Omental fat pad (tissue), 4 donors: ENCODE measurements at places on chromosomes 7 and 10. TPM values are rescaled to one million over a fixed set of nuclear protein-coding genes. Genes with fewer than 3 reads are reported as not detected.

Gene GIMAP1
- 2.1 TPM for total RNA-seq

Gene SLC39A12
- 0.47 TPM for total RNA-seq

Gene EGFR
- total RNA-seq = 124 TPM

Gene HHEX
- 9.8 TPM for total RNA-seq

Gene HOXA6
- total RNA-seq = 9.0 TPM

Gene PCGF5
- 31.9 TPM for total RNA-seq

Gene GDF10
- 0.75 TPM for total RNA-seq

Gene EZH2
- 2.6 TPM for total RNA-seq

Gene MET
- 36.9 TPM for total RNA-seq

Gene CALHM1
- total RNA-seq = not detected

Gene FAM25G
- not detected for total RNA-seq

Gene GPNMB
- total RNA-seq = 91.3 TPM

Gene DHTKD1
- total RNA-seq = 18.3 TPM

Gene GALNT17
- total RNA-seq = 3.6 TPM

Gene IDI2
- not detected for total RNA-seq

Gene MBLAC1
- total RNA-seq = 1.3 TPM

Gene ENTPD1
- total RNA-seq = 7.5 TPM

Gene TMEM176B
- total RNA-seq = 35.9 TPM

Gene GOLGA7B
- total RNA-seq = 1.6 TPM

Gene TSPAN14
- 108 TPM for total RNA-seq

Gene C10orf143
- 1.7 TPM for total RNA-seq

Gene MYL10
- not detected for total RNA-seq

Gene C7orf25
- total RNA-seq = 10.7 TPM

Gene ENO4
- not detected for total RNA-seq

Gene GJD4
- total RNA-seq = not detected

Gene HOXA10
- total RNA-seq = 0.63 TPM
